ENCODE measurements at places on chromosomes 2 and 18.

DNA sequence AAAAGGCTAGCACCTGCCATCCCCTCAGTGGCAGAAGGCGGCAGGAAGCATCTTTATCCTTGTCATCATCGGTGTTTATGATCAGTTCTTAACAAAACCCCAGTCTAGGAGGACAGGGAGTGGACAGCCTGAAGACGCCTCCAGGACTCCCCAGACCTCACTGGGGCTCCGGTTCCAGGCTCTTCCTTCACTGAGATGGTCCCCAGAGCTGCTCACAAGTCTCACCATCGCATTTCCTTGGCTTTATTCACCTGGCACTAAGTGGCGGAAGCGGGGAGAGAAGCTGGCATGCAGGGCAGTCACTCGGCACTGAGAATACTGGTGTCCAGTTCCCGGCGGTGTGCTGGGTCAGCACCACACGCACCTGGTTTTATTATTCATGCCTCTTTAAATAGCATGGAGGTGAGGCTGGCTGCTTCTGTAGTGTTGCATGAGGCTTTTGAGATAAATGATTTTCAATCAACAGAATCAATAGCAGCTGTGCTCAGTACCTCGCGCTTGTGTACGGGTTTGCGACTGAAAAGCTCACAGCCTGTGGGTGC, 68.7 kb downstream of the CABLES1 start:
- no peak for DNase-seq

- no peak for DNase-seq
Observed at GRCh38 chr2:224016963-224017362, 22.1 kb downstream of the SERPINE2 start.

DNA sequence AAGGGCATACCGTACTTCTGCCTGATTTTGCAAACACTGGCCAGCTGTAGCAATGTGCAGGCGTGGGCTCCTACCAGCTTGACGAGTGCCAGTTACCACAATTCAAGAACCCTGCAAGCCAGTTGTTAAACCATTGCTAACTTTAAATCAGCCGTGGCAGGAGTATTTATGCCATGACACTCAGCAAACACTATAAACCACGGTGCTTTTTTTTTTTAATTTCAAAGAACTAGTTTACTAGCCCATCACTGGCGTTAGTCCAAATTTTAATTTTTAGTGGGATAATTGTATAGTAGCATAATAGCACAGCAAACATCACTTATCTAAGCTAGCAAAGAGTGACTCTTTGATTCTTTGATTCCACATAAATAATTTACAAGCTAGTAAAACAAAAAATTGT, 111.1 kb downstream of the COL4A4 start:
- no peak for DNase-seq

- DNase-seq: peak; percentile 95
Observed at GRCh38 chr18:77101410-77102258, 30.9 kb downstream of the MBP start.

GRCh38 chr2:217371781-217372213, 511.9 kb upstream of the TNP1 start:
- DNase-seq: no peak

DNA sequence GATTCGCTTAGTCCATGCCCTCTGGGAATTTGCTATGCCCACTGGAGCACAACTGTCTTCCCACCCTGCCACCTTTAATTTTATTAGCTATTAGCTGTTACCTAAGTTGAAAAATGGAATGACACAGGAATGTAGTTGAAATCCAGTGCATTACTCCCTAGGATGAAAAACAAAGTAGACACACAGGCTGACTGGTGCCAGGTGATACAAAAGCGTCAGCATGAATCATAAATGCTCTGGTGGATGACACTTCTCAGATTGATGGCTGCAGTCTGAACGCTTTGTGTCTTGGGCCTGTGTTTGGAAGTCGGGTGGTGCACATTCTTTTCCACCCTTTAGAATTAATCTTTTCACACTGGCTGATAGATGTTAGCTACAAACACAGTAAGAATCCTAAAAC, 802.0 kb downstream of the DCC start:
- DNase-seq: no peak

GRCh38 chr2:100537918-100538317, 24.9 kb upstream of the PDCL3 start:
- no peak for DNase-seq

GRCh38 chr2:152488075-152488474, 153.1 kb downstream of the FMNL2 start:
- DNase-seq: no peak

- DNase-seq: peak; percentile 70
Observed at GRCh38 chr18:67733088-67733487, 216.6 kb upstream of the DSEL start.

GRCh38 chr18:8117006-8117371, 492.2 kb upstream of the RAB12 start:
- DNase-seq: no peak

DNA sequence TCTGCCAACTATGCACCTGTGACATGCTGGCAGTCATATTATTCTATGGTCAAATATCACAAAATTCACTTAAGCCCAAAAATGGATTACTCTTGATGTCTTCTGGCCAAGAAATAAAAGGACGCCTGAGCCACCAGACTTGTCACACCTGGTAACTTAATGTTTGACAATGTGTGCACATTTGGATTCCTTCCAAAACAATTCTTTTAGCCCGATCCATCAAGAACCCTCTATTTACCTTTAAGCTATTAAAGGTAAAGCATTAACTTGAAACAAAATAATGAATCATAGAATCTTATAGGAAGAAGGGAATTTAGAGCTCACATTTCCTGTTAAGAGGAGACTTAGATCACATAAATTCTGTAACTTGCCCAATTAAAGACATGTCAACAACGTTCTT, 46.5 kb upstream of the NFU1 start:
- no peak for DNase-seq

Measured in MG63 (cell line).